ENCODE measurements at places on chromosomes 13 and 19. TPM values are rescaled to one million over a fixed set of nuclear protein-coding genes. Genes with fewer than 3 reads are reported as not detected.

The MAMSTR gene
- 0.48 TPM for polyA plus RNA-seq

The MATK gene
- 20.0 TPM for polyA plus RNA-seq

The GGN gene
- 0.44 TPM for polyA plus RNA-seq

The ENOX1 gene
- polyA plus RNA-seq, result 0.70 TPM

The GJB2 gene
- 0.71 TPM for polyA plus RNA-seq

The GARIN5A gene
- polyA plus RNA-seq, result 2.1 TPM

The ZNF541 gene
- polyA plus RNA-seq, result 0.24 TPM

Data from lung (tissue), 17 donors.